PC-9 (cell line): ENCODE measurements at places on chromosomes 5 and 9. TPM values are rescaled to one million over a fixed set of nuclear protein-coding genes. Genes with fewer than 3 reads are reported as not detected.

The TAF11L5 gene
- total RNA-seq: not detected in 2 replicates

The CNTFR gene
- total RNA-seq: not detected in 2 replicates

The LTC4S gene
- total RNA-seq: 9.7 and 14.4 TPM in 2 replicates

The MLANA gene
- total RNA-seq: not detected in 2 replicates

DNA sequence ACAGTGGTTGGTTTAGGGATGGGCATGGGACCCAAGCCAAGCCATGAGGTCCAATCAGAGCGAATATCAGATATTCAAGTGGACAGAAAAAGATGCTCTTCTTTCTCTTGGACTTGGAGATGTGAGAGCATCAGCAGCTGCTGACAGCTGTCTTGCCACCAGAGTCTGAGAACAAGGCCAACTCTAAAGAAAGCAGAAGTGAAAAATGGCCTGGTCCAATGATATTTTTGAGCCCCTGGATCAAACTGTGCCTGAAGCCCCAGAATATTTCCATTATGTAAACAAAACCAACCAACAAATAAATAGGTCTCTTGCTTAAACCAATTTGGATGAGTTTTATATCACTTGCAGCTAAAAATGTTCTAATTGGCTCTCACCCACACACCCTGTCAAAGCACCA, 30.7 kb upstream of the JADE2 start:
- no peak for DNase-seq

- DNase-seq: no peak
These were observed 2.7 kb upstream of the NSMF start for GRCh38 chr9:137461663-137462395.

DNA sequence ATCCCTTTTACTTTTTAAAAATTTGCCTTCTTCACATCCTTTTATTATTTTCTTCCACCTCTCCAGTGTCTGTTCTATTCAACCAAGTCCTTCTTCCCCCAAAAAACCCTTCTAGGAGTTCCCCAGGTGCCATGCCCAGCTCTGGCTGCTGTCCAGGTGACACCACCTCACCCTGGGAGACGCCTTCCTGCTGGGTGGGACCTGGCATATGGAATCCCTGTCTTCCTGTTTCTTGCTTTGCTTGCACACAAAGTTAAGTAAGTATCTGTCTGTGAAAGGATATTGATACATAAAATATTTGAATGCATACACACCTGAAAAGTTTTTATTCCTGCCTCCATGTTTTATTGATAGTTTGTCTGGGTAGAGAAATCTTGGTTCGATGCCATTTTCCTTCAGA, 23.1 kb upstream of the MED10 start:
- DNase-seq: no peak

DNA sequence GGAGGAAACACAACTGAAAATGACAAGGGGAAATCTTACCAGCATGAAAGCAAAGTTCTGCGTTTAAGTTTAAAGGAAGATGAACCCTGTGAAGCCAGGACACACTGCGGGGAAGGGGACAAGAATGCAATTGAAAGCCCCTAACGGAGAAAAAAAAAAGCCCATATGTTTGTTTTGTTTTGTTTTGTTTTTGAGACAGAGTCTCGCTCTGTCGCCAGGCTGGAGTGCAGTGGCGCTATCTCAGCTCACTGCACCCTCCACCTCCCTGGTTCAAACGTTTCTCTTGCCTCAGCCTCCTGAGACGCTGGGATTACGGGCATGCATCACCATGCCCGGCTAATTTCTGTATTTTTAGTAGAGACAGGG, 2.9 kb downstream of the STK10 start:
- DNase-seq: no peak

DNA sequence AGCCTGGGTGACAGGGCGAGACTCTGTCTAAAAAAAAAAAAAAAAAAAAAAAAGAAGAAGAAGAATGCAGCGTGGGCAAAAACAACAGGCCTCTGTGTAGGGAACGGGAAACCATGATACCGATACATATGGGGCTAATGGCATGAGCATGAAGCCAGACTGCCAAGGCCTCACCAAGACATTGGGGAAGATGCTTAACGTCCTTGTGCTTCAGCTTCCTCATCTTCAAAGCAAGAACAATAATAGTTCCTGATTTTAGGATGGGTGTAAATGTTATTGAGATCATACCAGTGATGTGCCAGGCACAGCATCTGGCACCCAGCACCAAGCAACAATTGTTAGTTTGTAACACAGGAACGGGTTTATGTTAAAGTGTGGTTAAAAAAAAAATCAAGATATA, 51.4 kb downstream of the NEURL1B start:
- DNase-seq: no peak

GRCh38 chr9:108039493-108039892, 549.9 kb upstream of the KLF4 start:
- peak; percentile 48 for DNase-seq

DNA sequence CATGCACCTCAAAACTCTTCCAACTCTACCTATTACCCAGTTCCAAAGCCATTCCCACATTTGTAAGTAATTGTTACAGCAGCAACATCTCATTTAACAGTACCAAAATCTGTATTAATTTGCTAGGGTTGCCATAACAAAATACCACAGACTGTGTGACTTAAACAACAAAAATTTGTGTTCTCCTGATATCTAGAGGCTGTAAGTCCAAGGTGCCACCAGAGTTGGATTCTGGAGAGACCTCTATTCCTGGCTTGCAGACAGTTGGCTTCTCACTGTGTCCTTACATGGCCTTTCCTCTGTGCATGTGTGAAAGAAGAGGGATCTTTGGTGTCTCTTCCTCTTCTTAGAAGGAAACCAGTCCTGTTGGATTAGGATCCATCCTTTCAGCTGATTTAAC, 203.8 kb upstream of the PIK3R1 start:
- DNase-seq: no peak

- DNase-seq: no peak
These were observed 3.6 kb downstream of the ST6GALNAC6 start for GRCh38 chr9:127895811-127896210.

GRCh38 chr9:133976191-133976861, 15.8 kb downstream of the VAV2 start:
- DNase-seq: no peak

DNA sequence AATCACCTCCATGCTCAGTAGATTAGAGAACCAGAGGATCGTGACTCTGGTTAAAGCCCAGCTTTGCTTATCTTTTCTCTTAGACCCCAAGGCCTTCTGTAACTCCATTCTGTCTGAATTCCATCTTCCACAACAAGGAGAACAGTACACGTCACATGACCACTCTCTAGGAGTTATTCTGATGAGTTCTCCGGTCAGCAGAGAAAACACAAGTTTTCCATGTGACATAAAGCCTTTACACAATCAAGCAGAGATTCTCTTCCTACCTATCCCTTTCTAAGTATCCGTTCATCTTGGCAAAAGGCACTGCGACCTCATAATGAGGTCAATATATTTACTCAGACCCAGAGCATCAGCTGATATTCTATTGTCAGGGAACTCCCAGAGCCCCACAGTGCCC, 112.3 kb downstream of the TRPM6 start:
- no peak for DNase-seq

GRCh38 chr5:68960456-68960855, 133.4 kb upstream of the SLC30A5 start:
- DNase-seq: no peak

- DNase-seq: no peak
These were observed 73.3 kb downstream of the NNT start for GRCh38 chr5:43676083-43676840.

DNA sequence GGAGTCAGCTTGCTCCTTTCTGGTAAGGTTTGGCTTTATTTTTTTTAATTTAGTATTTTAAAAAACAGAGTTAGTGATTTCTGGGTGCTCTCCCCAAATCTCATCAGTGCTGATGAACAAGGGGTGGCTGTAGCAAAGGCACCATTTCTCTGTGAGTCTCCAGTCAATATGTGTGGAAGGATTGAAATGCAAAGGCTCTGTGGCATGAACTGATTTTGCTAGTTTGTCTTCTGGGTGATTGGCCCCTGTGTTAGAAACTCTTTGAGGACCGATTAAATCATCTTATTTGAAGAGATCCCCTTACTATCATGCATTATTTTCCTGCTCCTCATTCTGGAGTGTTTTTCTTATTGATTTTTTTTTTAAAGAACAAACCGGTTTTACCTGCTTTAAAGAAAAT, 596 bp downstream of the TEK start:
- DNase-seq: no peak

DNA sequence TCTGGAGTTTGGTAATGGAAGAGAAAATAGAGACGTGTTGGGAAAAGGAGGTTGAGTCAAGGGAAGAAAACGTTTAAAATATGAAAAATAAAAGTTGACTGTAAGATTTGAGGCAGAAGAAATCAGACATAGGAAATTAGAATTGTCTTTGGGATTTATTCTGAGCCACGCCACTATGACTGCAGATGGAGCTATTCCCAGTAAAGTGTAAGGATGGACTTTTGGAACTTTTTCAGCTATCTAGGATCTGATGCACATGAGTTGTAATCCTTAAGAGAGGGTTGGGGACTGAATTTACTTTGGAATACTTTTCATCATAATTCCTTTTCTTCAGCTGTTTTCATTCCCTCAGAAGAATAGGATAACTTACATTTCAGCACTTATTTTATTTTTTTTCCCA, 336.7 kb downstream of the FAM170A start:
- no peak for DNase-seq

DNA sequence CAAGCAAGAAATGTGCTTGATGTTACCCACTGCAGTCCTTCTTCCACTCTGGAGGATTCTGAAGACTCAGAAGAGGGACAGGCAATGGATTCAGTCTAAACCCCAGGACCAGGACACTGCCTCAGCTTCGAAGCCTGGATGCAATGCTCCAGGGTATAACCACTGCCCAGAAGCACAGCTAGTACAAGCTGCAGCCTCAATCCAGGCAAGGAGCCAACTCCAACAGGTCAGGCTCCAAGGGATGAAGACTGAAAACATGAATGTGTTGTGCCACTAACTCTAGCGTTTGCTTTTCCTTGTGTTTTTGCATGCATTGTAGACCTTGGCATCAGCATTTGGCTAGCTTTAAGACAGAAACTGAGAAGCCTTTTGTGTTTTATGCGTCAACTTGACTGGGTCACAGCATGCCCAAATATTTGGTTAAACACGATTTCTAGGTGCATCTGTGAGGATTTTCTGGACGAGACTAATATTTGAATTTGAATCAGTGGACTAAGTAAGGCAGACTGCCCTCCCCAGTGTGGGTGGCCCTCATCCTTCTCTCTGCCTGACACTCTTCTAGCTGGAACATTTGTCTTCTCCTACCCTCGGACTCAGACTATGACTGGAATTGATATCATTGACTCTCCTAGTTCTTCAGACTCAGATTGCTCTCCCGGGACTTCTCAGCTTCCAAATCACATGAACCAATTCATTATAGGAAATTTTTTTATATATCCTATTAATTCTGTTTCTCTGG, 20.5 kb upstream of the GPX3 start:
- DNase-seq: no peak

GRCh38 chr5:60992871-60993270, 47.9 kb downstream of the NDUFAF2 start:
- no peak for DNase-seq
